ENCODE measurements at places on chromosomes 13 and 19.

GRCh38 chr13:41851351-41851750, 109.6 kb downstream of the VWA8 start:
- no peak for DNase-seq

GRCh38 chr19:17860993-17861360, 1.3 kb downstream of the RPL18A start:
- no peak for DNase-seq

DNA sequence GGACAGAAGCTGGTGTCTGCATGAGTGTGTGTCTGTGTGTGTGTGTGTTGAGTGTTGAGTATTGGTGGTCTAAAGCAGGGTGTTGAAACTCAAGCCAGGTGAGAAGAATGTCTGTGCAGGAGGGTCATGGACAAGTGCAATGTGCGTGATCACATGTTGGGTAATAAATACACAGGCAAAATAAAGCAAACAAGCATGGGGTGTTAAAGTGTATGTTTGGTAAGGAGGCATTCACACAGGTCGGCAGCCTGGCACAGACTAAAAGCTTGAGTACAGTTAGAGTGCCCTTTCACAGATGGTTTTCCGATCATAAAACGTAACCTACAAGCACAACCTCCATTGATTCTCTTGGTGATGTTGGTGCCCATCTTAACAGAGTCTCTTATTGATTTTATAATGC, 476.9 kb upstream of the KLHL1 start:
- no peak for DNase-seq

DNA sequence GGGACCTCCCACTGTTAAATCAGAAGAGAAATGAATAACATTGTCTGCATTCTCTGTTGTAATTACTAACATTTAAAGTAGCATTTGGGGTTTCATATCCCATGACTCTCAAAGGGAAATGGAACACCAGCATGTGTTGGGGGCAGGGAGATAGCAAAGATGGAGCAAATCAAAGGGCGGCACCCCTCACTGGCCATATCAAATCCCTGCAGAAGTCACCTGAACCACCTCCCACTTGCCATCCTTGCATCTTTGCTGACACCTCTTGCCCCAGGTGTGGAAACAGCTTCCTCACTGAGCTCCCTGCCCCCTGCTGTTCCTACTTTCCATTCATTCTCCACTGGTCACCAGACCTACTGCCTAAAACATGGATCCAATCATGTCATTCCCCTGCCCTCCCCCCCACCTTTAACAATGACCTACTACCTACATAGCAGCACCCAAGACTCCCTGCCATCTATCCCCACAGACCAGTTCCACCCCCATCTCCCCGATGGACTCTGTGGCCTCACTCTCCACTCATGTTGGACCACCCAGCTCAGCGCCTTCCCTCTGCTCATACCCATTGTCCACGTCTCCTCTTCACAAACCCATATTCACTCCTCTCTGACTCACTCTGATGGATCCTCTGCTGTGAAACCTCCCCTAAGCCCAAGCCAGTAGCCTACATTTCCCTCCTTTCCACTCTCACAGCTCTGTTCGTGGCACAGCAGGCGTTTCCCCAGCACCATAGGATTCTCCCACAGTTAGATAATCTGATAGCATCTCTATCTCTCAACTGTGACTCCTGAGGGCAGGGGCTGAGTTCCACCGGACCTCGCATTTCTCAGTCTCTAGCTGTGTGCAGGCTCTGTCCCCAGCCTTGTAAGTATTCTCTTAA, 55.9 kb downstream of the DLEU7 start:
- no peak for DNase-seq
